ENCODE measurements at places on chromosomes 3 and 15.

DNA sequence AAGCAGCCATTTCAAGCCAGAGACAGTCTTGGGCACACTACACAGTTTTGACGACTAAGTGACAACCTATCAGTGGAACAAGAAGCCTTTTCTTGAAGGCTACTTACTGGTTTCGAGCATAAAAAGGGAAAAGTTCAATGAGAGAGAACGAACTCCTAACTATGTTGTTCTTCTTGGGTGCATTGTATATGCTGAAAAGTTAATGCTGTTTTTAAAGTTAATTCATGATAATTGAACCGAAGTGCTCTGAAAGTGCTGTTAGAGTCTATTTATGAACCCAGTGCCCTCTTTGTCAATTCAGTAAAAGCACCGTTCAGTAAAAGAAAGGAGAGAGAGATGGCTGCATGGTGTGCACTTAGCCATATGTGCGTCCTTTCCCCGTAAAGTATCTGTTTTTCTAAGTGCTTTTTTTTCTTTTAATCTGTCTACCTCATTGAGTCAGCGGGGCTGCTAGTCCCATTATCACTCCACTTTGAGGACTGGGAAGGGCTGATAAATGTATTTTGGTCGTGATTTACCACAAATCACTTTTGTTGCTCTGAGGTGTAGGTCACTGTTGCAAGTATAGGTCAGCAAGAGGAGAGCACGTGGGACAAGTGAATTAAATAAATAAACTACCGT lies 380.7 kb upstream of the GOLIM4 start:
- no peak for DNase-seq

GRCh38 chr3:101859882-101860448 lies 10.7 kb downstream of the NFKBIZ start:
- DNase-seq = no peak

DNA sequence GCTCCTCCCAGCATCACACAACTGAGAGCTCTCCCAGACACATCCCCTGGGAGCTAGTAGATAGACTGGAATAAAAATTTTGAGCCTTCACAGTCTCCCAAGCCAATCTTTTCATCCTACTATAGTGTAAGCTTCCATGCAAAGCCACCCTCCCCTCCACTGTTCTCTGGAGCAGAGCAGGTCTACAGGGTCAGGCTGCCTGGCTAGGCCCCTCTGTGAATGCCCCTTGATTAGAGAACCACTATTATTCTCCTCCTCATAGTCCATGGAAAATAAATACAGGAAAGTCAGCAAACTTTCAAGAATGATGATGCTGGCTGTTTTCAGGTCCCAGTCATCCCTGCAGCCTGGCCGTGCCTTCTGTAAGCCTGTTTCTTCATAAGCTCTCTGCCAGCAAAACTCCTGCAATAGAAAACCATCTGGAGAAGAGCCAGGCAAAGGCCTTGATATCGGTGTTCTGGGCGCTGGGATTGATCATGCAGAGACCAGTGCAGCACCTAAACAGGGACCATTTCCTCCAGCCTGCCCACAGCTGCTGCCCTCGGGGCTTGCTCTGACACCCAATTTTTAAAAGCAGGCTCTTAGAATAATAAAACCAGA lies 51.7 kb downstream of the CRYGS start:
- no peak for DNase-seq

- DNase-seq = no peak
Observed at GRCh38 chr3:188244395-188244861, 90.5 kb downstream of the LPP start.

DNA sequence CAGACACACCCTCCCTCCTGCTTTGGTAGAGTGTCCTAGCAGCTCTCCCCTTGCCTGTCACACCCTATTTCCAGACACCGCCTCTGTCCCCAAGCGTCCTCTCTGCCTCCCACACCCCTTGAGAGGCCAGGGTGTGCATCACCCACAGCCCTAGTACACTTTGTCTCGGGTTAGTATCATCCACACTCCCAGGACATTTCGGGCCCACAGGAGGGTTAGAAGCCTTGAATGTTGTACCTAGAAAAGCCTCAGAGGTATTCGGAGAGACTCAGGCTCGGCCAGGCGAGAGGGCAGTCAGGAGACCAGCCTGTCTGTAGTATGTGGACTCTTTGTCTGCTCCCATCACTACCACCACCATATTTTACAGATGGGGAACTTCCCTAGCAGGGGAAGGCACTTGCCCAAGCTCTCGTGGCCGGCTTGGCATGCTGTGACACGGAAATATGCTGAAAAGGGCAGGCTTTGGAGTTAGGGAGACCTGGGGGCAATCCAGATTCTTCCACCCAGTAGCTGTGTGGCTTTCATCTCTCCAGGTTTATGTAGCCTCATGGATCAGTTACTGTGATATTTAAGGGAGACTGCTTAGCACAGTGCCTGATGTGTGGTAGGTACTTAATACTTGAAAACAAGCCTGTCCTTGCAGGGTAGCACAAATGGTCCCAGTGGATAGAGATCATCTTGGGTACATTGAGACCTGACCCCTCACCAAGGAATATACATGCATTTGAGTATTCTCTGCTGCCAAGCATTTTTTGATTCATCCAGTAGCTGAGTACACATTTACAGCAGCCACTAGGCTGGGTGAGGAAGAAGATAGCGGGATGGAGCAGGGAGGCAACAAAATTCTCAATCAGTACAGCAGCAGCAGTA lies 1.4 kb downstream of the TMEM43 start:
- no peak for DNase-seq

GRCh38 chr15:60531801-60532200 lies 52.9 kb upstream of the ICE2 start:
- DNase-seq = no peak

- DNase-seq = no peak
Observed at GRCh38 chr15:82064824-82065223, 19.0 kb upstream of the MEX3B start.

- no peak for DNase-seq
Observed at GRCh38 chr3:60333710-60334109, 917.5 kb downstream of the FHIT start.

- DNase-seq = peak; percentile 13
Observed at GRCh38 chr3:184656829-184657681, 54.8 kb downstream of the MAGEF1 start.

DNA sequence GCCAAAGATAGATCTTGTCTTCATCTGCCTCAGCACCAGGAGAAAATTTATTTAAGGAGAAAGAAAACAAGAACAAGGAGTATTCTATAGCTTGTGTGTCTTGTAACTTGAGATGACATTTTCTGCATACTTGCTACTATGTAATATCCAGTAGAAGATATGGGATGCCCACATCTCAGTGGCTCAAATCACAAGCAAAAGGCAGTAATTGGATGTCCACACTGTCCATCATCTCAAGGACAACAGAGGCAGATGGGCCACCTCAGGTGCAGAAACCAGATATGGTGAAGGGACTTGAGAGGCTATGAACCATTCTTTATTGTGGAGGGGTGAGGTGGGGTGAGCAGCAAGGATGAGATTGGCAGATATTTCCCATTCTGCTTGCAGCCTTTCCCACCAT lies 309.0 kb downstream of the GBE1 start:
- no peak for DNase-seq

DNA sequence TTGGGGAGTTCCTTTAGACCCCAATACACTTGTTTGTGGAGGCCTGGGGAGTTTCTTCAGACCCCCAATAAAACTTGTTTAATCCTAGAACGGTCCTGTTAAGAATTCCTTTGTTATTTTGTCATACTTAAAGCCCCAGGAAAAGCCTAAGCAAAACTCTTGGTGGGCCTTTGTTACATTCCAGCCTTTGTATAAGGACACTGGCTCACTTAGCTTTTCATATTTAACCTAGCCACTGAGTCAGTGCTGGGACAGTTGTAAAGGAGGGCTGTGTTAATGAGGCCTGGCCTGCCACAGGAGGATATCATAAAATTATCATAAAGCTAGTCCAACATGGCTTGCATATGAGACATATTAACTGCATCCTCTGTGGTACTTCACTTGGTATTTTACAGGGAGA lies 760.1 kb downstream of the ZNF385D start:
- no peak for DNase-seq

- no peak for DNase-seq
Observed at GRCh38 chr3:96236522-96236921, 577.9 kb upstream of the EPHA6 start.

GRCh38 chr15:94395640-94396039 lies 164.3 kb downstream of the MCTP2 start:
- peak; percentile 18 for DNase-seq

- no peak for DNase-seq
Observed at GRCh38 chr15:33587773-33588172, 277.0 kb downstream of the RYR3 start.

DNA sequence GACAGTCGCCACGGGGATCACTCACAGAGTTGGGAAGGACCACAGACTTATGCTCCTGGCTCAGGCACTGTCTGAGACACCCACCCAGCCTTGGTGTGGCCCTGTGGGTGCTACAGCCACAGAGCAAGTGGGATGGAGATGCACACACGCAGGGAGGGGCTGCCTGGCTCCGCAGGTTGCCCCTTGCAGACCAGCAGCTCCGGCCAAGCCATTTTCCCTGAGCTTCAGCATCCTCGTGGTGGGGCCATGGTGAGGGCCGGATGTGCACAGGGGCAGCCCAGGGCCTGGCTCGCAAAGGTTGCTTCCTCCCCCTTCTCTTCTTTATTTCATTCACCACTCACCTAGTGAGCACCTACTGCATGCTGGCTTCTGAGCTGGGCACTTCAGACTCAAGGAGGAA lies 55.4 kb upstream of the GRIP2 start:
- DNase-seq = no peak

- no peak for DNase-seq
Observed at GRCh38 chr15:57370929-57371328, 5.4 kb upstream of the CGNL1 start.

DNA sequence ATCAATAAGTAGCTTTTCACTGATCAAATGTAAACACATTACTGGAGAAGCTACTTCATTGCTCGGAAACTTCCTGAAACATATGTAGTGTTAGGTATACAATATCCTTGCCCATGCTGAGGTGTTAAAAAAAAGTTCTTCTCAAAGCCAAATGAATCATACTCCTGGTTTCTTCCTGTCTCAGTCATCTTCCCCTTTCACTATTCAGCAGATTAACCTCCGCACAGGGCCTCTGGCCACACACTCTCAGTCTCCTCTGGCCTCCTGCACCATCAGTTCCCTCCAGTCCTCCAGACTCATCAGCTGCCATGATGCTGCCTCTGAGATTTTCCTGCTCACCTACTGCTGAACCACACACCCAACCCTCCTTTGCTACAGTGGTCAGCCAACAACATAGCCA lies 70.5 kb upstream of the BOC start:
- DNase-seq = no peak

DNA sequence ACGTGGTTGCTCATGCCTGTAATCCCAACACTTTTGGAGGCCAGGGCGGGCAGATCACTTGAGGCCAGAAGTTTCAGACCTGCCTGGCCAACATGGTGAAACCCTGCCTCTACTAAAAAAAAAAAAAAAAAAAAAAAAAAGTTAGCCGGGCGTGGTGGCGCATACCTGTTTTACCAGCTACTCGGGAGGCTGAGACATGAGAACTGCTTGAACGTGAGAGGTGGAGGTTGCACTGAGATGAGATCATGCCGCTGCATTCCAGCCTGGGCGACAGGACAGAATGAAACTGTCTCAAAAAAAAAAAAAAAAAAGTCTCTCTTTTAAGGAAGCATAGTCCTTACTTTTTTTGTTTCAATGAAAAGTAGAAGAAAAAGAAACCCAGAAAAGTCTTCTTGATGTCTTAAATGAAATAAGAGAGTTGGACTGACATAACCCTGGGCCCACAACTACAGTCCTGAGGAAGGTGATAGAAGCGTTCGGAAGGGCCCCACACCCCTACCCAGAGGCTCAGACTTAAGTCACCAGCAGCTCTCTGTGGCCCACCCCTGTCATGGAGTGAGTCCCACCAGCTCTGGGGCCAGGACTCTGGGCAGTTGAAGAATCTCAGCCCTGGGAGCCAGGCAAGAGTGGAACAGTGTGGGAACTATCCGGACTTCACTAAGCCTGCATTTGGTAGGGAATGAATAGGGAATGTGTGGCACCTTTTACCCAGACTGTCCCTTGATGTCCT lies 2.6 kb downstream of the NME9 start:
- DNase-seq = no peak

DNA sequence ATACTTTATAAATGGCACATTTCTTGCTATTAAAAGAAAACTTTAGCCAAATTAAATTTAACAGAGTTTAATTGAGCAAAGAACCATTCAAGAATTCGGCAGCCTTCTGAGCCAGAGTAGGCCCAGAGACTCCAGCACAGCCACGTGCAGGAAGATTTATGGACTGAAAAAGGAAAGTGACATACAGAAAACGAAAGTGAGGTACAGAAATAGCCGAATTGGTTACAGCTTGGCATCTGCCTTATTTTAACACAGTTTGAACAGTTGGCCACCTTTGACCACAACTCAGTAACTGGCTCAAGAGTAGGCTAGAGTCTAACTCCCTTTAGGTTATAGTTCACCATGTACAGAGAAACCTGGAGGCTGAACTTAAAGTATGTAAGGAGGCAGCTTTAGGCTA lies 17.6 kb downstream of the CFAP44 start:
- no peak for DNase-seq

DNA sequence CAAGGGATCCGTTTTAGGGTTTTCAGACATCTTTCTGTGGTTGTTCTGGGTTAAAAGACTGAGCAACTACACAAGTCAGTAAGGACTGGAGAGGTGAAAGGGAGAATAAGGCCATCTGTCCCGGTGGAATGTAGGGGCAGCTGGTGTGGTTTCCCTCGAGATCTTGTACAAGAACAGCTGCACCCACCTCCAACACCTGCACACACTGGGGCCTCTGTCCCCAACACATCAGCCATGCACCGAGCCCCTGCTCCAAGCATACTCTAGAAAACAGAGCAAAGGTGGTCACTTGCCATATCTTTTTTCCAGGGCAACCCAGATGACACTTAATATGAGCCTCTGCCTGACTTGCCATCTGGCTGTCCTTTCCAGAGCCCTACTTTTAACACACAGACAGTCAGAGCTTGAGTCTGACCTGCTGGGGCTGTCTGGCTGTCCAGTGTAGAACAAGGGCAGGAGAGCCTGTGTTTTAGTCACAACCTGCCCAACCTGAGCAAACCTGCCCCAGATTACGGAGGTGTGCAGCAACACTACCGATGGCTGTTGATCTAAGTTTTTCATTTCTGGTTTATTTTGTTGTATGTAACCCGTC lies 12.2 kb downstream of the MAN2A2 start:
- no peak for DNase-seq

Measured in AG04450 (cell line).